ENCODE measurements at places on chromosomes 7 and 10.

DNA sequence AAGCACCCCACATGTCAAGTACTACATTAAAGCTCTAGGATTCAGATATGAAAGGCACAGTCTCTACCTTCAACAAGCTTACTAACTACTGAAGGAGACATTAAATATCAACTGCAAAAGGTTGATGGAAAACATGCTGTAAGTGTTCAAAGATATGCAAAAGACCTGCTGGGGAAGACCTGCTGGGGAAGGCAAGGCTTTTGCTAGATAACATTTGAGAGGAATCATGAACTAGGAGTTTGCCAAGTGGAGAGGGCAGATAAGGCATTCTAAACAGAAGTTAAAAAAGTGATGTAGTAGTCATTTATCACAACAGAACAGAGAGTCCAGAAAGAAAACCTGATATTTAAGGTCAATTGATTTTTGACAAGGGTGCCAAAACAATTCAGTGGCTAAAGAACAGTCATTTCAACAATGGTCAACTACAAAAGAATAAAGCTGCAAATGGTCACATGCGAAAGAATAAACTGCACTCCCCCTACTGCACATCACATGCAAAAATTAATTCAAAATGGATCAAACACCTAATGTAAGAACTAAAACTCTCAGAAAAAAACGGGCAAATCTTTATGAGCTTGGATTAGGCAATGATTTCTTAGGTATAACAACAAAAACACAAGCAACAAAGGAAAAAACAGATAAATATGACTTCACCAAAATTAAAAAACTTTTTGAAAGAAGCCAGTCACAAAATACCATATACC lies 23.0 kb upstream of the MSS51 start:
- no peak for DNase-seq

GRCh38 chr10:35635576-35635975 lies 6.5 kb downstream of the FZD8 start:
- DNase-seq, result no peak

DNA sequence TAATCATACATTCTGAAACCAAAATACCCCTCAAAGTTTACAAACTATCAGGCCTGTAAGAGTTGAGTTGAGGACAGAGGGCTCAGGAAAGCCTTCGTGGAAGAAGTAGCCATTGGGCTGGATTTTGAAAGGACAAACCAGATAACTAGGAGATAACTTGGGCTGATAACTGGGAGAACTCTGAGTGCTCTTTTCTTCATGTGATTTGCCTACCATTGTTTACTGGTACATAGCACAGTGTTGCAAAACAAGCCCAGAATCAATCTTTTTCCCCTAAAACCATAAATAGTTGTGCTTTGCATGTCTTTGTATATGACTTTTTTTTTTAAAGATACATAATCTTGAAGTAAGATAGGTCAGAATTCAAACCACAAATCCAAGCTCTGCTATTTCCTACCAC lies 106.7 kb upstream of the ITGB1 start:
- no peak for DNase-seq

DNA sequence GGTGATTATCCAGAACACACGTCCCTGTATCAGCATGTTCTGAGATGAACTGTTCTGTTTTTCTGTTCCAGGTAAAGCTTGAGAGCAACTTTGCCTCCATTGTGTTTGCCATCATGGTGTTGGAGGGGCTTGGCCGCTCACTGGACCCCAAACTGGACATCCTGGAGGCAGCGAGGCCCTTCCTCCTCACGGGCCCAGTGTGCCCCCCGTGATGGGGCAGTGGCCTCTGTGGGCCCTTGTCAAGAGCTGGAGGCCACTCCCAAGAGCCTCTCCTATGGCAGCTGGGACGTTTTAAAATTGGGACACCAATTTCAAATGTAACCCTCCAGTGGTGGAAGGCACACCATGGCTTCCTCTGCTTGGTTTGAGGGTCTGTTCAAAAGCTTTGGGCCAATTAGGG lies 1.9 kb upstream of the NDUFB2 start:
- DNase-seq, result no peak

DNA sequence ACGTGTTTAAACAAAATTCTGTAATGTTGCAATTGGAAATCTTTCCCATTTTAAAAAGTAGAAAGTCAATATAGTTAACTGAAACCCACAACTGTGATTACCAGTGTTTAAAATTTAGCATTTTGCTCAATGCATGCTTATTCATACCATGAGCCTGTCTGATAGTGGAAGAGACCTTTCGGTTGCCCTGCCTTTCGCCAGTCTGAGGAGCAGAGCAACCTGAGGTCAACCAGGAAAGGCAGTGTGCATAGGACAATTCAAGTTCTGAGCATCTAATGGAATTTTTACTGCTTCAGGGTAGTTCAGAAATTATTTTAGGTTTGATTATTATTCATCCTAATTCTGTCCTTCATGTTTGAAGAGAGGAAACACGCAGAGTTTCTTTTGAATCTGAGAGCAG lies 100.8 kb downstream of the CUBN start:
- DNase-seq, result no peak

DNA sequence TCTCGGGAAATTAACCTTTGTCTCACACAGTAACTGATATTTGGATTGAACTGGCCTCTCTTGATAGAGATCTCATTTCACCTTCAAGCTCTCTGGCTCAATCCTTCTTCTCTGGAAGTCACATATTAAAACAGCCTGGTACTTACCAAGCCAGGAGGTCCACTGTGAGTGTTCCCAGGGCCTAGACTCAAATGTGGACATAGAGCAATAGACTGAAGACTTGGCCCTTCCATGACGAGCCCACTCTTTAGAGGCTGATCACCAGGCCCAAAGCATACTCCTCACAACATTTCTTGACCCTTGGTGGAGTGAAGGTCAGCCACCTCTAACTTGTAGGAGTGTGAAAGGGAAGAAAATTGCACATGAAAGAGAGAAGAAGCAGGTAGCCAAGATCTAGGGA lies 38.5 kb downstream of the COL1A2 start:
- no peak for DNase-seq

DNA sequence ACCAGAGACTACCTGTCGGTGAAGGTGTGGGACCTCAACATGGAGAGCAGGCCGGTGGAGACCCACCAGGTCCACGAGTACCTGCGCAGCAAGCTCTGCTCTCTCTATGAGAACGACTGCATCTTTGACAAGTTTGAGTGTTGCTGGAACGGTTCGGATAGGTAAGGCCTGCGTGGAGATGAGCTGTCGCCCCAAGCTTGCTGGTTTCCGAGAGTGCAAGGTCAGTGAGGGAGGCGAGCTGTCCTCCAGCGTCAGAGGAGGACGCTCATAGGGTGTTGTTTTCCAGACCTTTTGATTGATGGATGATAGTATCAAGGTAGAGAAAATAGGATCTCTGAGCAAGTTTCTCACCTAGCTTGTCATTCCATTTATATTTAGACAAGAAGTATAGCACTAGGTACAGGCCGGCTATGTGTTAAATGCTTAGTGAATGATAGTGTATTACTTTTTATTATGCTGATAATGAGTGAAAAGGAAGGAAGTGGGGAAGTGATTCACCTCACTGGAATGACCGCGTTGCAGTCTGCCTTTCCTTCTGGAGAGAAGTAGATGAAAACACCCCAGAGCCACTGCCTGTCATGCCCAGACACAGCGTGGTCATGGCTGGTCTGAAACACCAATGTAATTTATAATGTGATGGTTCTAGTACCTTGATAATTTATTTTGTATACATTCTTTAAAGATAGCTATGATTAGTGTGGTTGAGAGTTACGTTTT lies 33.9 kb downstream of the BNIP3 start:
- DNase-seq, result no peak

DNA sequence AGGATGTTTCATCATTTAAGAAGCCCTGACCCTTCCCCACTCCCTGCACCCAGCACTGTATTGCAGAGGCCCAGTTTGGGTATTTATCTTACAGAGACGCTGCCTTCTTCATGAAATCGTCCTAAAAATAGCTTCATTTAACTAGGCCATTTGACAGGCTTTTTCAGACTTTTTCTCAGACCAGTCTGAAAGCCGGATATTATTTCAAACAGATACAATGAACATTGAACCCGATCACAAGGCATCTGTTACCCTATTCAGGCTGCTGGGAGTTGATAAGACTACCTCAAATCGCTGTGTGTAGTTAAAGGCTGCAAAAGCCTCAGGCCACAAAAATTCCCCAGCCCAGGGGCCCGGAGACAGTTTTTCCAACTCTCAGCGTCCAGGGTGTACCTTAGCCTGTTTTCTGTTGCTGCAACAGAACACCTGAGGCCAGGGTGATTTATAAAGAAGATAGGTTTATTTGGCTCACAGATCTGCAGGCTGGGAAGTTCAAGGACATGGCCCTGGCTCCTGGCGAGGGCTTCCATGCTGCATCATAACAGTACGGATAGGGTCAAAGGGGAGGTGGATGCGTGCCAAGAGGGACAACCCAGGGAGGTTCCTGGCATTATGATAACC lies 130.7 kb upstream of the SH2B2 start:
- no peak for DNase-seq

DNA sequence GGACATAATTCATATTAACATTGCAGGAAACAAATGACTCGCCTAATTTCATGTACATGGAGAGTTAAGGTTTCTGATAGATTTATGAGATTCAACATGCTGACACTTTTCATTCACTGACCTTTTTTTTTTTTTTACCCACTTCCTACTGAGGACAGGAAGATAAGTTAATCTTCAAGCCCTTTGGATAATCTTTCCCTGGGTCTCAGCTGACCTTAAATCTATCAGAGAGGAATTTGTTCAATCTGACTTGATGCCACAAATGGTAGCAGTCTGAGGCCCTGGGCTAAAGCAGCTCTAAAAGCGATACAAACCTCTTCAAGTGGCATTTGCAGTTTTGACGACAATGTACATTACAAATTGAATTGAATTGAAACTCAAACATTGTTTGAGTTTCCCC lies 493.3 kb upstream of the SORCS1 start:
- DNase-seq, result no peak

DNA sequence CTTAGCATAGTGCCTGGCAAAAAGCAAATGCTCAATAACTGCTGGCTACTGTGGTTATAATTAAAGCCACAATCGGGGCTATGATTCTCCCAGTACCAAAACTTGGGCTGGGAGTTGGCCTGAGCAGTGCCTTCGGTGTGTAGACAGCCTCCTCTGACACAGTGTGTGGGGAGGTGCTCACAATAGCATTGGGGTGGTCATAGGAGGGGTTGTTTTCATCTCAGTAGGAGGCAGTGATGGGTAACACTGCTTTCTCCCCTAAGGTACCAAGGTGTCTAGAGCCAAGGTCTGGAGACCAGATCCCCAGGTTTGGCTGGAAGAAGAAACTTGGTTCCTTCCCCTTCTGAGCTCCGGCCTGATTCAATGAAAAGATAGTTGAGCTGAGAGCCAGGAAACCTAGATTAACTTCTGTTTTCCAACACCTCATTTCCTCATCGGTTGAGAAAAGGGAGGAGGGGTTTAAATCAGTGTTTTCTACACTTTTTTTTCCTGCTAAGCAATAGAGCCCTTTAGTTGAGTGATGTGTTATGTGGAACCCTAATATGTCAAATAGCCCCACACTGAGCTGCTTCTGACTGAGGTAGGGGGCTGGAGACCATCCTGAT lies 68.2 kb downstream of the LRMDA start:
- no peak for DNase-seq

DNA sequence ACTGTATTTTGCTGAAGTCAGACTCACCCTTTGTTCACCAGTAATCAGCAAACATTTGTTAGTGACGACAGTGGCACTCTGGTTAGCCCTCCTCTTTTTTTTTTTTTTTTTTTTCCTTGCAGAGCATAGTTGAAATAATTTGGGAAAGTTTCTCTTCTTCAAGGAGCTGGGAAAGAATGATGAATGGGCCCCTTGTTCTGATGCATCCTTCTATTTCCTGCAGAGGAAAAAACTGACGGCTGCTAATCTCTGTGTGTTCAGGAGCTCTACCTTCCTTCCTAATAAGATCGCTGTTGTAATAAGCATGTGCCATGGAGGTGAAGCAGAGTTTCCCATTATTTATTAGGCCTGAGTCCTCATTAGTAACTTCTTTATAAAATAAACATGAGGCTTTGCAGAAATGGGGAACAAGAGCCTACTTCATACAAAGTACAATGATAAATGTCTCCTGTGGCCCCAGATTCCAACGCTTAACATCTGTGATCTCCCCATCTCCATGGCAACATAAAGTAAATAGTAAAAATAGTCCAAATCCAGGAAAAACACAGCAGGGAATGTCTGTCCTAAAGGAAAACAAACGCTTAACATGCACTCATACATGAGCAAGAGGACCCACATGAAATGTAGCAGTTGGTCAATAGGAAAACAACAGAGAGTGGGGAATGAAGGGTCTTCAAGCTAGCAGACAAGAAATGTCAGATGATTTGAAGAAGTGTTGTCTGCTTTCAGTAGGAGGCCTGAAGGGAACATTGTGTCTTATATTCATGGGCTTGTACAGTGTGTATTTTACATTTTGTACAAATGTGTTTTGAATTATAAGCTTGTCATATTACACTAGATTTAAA lies 59.1 kb upstream of the CALD1 start:
- DNase-seq, result no peak

DNA sequence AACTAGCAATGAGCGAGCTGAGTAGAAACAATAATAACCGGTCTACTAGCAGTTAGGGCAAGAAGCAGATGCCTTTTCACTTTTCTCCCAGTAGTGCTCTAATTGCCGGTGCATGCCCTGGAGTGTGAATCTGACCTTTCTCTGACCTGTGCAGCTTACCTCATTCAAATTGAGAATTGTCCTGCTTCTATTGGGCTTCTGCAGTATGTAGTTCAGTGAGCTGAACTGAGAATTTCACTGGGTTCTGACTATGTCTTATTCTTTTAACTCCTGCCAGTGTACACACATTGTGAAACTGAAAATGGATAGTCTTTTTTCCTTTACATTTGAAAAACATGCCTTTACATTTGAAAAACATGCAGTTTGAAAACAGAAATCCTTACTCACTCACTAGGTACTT lies 157.9 kb upstream of the GRM3 start:
- DNase-seq, result no peak

DNA sequence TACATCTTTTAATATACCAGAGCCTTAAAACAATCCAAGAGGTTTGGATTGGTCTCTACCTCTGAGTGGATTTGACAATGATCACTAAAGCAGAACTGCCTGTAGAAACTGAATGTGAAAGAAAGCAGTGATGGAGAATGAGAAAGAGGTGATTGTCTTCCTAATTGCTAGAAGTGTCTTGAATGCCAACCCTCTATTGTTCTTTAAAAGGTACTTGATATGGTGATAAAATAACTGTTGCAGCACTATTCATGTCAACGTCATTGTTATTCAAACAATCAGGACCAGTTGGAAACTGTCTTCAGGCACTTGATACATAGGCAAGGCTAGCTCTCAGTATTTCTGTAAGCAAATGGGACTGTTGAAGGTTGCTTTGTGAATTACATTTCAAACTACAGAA lies 47.9 kb upstream of the ITPRID1 start:
- no peak for DNase-seq

DNA sequence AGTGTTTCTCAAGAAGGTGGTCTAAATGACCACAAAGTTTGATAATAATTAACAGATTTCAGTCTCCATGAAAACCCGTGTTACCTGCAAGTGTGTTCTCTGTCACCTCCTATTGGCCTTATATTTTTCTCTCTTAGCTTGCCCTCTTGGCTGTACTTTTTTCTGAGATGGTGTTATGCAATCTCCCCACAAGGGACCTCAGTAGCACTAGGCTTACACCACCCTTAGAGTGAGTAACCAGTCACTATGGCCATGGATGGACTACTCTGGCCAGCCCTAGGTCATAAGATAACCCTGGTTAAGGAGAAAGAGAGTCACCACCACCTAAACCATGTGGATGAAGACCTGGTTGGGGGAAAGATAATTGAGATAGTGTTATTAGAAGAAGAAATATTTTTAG lies 76.8 kb downstream of the NPSR1 start:
- DNase-seq, result no peak

GRCh38 chr7:46283852-46284251 lies 362.8 kb upstream of the IGFBP3 start:
- DNase-seq, result no peak
